Left renal cortex interstitium (tissue), 4 donors: ENCODE measurements at places on chromosomes 6 and 20. TPM values are rescaled to one million over a fixed set of nuclear protein-coding genes. Genes with fewer than 3 reads are reported as not detected.

DNA sequence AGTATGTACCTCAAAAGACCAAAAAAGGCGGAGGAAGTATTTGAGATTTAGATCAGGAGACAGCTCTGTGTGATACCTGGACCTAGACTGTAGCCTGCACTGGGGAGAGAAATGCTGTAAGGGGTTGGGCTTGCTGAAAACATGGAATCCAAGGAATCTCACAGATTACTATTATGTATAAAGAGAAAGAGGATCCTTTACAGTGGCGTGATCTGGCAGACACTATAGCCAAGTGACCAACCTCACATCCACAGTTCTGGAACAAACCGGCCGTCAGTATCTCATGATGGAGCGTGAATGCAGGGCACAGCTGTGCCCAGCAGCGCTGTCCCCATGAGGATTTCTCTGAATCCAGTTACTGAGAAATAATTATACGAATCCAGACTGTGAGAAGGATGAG is 12.3 kb downstream of the DDX27 start:
- no peak for DNase-seq

GRCh38 chr6:43383021-43383667 is 13.7 kb upstream of the ZNF318 start:
- DNase-seq: no peak

DNA sequence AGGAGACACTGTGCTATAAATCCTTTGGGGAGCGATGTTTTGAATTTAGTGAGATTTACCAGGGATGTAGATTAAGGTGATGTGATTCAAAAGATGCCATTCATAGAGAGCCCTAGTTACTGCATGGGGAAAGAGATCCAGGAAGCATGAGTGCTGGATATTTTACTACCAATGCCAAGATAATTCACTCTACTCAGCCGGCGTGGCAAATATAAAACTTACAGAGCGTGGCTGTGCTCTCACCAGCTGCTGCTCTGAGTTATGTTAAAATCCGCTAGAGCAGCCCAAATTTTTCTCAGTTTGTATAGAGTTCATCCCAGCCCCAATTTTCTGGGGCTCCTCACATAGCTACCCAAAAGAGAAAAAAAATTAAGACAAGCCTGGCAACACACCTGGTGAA is 48.6 kb downstream of the BFSP1 start:
- DNase-seq: no peak

- DNase-seq: no peak
These were observed 3.7 kb upstream of the LPIN3 start for GRCh38 chr20:41336711-41337492.

DNA sequence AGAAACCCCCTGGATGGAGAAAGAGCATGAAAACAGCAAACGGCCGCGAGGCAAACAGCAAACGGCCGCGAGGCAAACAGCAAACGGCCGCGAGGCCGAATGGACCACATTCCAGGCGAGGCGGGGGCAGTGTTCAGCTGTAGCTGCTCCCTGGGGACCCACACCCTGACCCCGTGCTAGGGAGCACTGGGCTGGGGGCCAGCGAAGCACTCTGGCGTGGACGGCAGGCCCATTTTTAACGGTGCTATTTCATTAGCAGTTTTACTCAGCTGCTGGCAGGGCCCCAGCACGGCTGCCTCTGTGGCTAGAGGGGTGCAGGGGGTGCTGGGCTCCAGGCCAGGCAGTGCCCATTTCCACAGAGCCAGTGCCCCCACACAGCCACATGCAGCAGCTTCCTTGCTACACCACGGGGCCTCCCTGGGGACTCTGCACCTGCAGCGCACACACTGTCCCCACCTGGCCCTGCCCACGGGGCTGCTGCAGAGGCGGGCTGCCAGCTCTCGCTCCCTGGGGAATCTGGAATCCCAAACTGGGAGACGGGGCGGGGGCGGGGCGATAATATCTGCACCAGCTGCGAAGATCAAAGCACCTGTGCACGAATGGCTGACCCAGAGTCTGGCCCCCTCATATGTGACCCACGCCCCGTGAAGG is 35.6 kb upstream of the SLCO4A1 start:
- no peak for DNase-seq

DNA sequence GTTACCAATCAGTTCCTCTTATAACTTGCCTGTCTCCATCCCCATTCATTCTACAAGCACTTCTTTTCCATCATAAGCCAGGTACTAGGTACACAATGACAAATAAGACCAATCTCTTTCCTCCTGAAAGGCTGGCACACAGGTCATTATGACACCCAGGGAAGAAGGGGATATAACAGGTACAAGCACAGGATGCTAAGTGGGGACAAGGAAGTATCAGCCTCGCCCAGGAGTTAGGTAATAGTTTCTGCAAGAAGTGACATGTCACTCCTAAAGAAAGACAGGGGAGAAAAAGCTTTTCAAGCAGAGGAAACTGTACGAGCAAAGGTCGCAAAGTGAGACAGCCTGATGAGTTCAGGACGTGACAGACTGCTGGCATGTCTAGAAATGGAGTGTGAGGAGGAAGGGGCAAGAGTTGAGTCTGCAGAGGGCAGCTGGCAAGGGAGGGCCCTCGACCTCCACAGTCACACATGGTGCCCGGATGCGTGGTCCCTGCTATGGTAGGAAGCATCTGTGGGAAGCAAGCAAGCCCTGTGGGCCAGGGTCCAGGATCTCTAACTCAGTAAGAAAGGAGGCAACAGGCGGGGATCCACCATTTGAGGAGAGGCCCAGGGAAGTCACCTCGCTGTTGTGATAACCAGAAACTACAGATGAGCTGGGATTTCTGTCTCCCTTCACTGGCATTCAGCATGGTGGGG is 40.4 kb downstream of the GPLD1 start:
- no peak for DNase-seq

GRCh38 chr6:127458817-127459216 is 372 bp downstream of the KIAA0408 start:
- no peak for DNase-seq

DNA sequence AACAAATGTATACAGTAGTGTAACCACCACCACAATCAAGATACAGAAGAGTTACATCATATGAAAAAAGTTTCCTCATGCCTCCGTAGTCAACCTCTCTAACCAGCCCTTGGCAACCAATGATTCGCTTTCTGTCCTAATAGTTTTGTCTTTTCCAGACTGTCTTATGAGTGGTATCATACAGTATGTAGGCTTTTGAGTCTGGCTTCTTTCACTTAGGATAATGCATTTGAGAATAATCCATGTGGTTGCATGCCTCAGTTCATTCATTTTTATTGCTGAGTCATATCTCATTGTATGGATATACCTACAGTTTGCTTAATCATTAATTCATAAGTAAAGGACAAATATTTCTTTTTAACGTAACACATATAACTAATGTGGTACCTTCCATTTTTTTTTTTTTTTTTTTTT is 86.4 kb upstream of the RIPOR2 start:
- no peak for DNase-seq

- DNase-seq: no peak
These were observed 651.8 kb downstream of the COL12A1 start for GRCh38 chr6:74554041-74554440.

- no peak for DNase-seq
These were observed 130.1 kb upstream of the ASCC3 start for GRCh38 chr6:101011186-101011585.

Gene PPP1R14C
- 23.3 TPM for polyA plus RNA-seq

Gene SLC2A4RG
- polyA plus RNA-seq: 112 TPM

Gene PRDM13
- not detected for polyA plus RNA-seq

Gene ADGB
- 0.46 TPM for polyA plus RNA-seq
